ENCODE measurements at places on chromosomes 13 and 19. TPM values are rescaled to one million over a fixed set of nuclear protein-coding genes. Genes with fewer than 3 reads are reported as not detected.

Gene SELENOV
- total RNA-seq: not detected

Gene IZUMO4
- 17.7 TPM for total RNA-seq

Gene ICAM1
- total RNA-seq: 9.5 TPM

Gene IGSF23
- total RNA-seq: not detected

Gene ZNF850
- 17.6 TPM for total RNA-seq

Gene C1QTNF9B
- not detected for total RNA-seq

Gene CEACAM19
- not detected for total RNA-seq

Gene HSH2D
- 72.5 TPM for total RNA-seq
